GM13977 (cell line): ENCODE measurements at places on chromosomes 12 and 14.
A peak's percentile ranks its signal among the peaks of the same experiment; 100 is the strongest.

DNA sequence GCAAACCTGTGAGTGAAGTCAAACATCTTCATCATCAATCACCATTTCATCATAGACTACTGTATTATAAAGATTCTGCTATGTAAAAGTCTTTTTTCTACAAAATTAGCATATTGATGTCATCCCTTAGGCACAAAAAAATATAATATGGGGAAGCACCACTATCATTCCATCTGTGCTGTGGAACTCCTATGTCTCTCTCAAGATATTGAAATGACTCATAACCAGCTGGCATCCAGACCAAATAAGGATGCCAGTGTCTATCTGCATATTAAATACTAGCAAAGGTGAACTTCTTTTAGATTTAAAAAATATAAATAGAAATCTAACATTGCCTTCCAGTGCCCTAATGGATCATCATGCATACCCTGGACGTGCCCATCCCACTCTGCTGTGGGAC, 17.9 kb upstream of the DCAF5 start:
- no peak for DNase-seq

DNA sequence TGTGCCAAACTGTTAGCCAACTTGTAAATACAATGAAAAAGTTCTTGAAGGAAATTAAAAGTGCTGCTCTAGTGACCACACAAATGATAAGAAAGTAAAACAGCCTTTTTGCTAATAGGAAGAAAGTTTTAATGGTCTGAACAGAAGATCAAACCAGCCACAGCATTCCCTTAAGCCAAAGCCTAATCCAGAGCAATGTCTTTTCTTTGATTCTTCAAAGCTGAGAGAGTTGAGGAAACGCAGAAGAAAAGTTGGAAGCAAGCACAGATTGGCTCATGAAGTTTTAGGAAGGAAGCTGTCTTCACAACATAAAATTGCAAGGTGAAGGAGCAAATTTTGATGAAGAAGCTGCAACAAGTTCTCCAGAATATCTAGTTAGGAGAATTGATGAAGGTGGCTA, 213.8 kb downstream of the ATXN7L3B start:
- no peak for DNase-seq

GRCh38 chr12:45988264-45988663, 2.1 kb downstream of the SCAF11 start:
- no peak for DNase-seq

DNA sequence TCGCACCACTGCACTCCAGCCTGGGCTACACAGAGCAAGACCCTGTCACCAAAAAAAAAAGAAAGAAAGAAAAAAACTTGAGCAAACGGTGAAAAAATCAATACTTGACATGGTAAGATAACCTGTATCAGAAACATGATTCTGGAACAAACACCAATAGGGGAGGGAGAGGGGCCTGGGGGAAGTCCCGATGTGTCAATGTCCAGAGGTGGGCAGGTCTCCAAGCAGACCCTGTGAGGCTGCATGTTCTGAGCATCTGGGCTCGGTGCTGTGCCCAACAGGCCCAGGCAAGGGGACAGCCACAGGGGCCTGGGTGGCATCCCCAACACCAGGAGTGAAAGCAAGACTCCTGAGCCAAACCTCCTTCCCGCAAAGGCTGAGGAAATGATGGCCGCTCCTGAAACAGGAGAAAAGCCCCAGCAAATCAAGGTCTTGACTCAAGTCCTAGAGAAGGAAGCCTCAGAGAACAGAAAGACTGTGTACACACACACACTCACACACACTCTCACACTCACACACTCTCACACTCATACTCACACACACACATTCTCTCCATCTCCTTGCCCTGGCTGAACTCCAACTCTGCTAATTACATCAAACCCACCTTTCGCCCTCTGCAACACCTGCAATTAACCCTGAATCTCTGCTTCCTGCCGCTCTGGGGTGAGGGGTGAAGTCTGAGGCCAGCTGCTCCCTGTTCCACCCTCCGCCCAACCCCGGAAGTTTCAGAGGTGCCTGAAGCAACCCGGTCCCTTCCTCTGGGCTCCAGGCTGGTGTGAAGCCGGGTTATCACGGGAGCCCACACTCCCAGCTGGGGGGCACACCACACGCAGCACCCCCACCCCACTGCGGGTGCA, 20.4 kb downstream of the CCDC88C start:
- DNase-seq = peak; percentile 73

DNA sequence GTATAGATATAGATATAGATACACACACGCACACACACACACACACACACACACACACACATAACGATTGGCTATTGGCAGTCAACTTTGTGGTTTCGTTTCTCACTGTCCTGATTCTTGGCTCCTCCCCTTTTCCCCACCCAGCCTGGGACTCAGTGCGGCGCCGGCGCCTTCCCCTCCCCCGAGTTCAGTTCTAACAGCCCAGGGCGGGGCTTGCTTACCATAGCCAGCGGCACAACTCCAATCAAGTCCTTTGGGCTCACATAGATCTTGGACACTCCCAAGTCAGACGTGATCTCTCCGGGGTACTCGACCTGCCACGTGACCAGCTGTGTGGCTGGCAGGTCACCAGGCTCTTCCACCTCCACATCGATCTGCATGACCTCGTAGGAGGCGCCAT, 484.1 kb downstream of the GLT1D1 start:
- DNase-seq = no peak

- no peak for DNase-seq
Measured at GRCh38 chr14:91149462-91149861, 35.6 kb downstream of the DGLUCY start.

DNA sequence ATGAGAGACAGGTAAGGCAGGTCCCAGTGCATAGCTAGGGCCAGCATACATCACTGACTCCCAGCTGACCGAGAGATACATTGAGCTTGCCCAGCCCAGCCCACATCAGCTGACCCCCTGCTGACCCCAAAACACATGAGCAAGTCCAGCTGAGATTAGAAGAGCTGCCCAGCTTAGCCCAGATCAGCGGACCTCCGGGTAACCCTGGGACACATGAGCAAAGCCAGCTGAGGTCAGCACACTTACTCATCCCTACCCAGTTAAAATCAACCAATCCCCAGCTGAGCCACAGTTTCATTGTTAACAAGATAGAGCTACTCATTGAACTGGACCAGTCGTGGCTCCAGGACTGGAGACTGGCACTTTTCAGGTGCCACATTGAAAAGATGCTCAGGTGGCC, 21.8 kb upstream of the FBXO34 start:
- DNase-seq = no peak

DNA sequence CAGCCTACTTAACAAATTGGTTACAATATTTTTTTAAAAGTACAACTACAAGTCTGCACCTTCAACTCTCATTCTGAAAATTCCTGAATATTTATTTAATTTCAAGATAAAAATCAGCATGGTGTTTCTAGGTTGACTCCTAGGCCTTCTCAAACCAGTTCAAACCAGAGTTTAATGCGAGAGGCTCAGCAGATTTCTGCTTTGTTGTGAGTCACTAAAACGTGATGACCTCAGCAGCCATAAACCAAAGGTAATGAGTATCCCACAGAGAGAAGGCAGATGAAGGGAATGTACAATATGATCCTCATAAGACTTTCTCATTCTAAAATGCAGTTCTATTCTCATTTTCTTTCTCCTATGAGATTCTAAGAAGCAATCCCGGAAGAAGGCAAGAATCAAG, 1.5 kb downstream of the PRDM4 start:
- DNase-seq = no peak

GRCh38 chr12:95528431-95528830, 22.8 kb downstream of the USP44 start:
- DNase-seq = no peak

GRCh38 chr12:92349635-92350034, 204.0 kb upstream of the BTG1 start:
- no peak for DNase-seq

GRCh38 chr14:47557894-47558293, 117.5 kb downstream of the MDGA2 start:
- DNase-seq = no peak

GRCh38 chr12:52151153-52151836, 40.5 kb downstream of the KRT80 start:
- DNase-seq = no peak
